ENCODE measurements at places on chromosomes 12 and 14.

DNA sequence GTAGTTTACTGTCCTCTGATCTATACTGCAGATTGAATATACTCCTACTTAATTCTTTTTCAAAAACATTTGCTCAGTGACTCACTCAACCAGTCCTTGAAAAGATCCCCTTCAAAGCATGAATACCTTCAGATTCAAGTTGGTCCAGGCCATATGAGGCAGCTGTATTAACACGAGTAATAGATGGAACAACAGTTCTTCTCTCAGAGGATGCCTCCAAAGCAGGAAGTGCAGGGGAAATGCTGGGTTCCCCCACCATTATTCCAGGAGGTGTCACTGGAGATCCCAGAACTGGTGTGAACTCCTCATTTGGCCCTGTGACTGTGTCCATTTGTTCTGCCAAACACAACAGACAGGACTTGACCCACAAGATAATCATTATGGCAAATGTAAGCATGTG is 20.6 kb downstream of the ARMH4 start:
- no peak for DNase-seq

DNA sequence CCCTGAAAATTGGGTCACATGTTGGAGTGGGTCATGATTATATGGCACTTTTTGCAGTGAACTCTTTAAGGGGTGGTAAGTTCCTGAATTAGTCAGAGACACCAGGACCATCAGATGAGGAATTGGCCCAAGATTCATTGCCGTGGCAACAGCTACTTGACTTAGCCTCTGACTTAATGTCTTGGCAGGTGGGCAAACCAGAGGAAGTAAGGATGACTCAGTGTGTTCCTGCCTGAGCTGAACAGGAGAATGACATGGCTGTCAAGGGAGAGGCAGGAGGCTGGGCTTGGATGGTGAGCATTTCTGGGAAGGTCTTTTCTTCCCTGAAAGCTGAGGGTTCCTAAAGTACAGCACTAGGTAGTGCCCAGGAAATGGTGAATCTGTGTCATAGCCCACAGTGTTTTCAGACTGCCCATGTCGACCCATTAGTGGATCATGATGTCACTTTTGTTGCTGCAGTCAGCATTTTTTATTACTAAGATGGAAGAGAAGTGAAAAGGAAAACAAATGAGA is 170.1 kb upstream of the PWP1 start:
- DNase-seq = no peak

DNA sequence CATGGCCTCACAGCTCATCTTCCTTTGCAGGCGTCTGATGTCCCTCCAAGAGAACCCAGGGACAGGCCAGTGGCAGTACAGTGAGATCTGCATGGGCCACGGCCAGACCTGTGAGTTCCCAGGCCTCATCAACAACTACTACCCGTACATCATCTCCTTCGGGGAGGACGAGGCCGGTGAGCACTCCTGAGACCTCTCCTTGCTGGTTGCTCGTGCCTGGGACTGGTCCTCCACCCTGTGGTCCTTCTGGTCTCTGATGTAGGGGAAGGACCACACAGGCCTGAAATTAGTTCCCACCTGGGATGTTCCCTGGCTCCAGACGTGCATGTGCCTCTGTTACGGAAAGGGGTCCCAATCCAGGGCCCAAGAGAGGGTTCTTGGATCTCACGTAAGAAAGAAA is 17.9 kb downstream of the HHIPL1 start:
- DNase-seq = no peak

DNA sequence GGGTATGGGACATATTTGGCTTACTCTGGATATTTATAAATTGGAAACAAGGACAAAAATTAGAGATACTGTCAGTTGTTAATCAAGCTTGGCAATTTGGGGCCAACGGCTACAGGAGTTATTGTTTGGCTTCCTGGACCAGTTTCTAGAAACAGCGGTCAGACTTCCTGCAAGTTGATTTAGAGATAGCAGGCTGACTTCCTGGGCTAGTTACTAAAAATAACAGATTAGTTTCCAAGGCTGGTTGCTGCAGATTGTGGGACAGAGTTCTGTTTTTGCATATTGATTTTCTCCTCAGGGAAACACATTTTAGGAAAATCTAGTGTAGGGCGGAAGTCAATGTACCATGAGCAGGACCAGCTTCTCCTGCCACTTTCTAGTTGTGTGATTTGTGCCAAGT is 144.0 kb upstream of the TMPO start:
- DNase-seq = no peak

GRCh38 chr12:119431151-119431550 is 96.6 kb downstream of the CCDC60 start:
- no peak for DNase-seq

DNA sequence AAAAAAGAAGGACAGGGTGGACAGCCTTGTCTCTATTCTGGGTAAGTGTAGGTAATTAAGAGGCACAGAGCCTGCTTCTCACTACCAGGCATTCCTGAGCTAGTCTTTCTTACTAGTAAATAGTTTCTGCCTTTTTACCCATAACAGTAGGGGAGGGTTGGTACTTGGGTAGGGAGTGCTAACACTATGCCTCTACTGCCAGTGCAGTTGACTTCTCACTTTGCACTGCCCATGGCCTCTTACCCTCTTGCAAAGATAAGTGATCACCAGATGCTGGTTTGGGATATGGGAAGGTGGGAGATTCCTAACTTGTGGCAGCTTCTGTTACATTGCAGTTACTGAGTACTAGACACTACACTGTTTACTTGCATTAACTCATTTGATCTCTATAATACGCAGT is 11.6 kb downstream of the AHSA1 start:
- no peak for DNase-seq

- DNase-seq = no peak
These were observed 8.0 kb downstream of the DTX1 start for GRCh38 chr12:113064395-113065125.

DNA sequence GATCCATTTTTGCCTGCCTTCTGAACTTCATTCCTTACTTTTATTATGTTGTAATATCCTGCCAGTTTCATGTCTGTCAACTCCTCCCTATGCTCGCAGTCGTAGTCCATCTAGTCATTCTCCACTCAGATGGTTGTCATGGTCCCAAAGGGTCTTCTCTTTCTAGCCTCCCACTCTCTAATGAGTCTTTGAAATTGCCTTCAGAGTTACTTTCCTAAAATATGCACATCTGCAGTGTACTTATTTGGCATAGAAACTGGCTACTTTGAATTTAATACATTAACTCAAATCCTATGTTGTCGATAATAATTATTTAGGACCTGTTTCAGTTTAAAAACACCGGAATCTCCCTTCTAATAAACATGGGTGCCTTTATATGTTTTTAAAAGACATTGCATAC is 101.0 kb downstream of the PDE3A start:
- no peak for DNase-seq

- DNase-seq = no peak
These were observed 26.2 kb upstream of the GNG2 start for GRCh38 chr14:51834240-51834639.

GRCh38 chr12:39771456-39771855 is 151.9 kb upstream of the ABCD2 start:
- no peak for DNase-seq

DNA sequence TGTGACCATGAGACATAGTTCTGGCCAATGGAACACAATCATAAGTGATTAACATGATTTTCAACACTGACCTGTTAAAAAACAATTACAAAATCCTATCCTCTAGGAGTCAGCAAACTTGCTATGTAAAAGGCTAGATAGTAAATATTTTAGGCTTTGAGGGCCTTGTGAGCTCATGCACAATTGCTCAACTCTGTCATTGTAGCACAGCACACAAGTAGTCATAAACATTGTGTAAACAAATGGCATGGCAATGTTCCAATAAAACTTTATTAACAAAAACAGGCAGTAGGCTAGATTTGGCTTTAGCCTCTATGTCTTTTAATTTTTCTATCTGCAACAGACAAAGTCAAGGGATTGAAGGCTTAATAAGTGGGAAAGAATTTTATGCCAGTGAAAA is 350.7 kb downstream of the C12orf50 start:
- DNase-seq = no peak

DNA sequence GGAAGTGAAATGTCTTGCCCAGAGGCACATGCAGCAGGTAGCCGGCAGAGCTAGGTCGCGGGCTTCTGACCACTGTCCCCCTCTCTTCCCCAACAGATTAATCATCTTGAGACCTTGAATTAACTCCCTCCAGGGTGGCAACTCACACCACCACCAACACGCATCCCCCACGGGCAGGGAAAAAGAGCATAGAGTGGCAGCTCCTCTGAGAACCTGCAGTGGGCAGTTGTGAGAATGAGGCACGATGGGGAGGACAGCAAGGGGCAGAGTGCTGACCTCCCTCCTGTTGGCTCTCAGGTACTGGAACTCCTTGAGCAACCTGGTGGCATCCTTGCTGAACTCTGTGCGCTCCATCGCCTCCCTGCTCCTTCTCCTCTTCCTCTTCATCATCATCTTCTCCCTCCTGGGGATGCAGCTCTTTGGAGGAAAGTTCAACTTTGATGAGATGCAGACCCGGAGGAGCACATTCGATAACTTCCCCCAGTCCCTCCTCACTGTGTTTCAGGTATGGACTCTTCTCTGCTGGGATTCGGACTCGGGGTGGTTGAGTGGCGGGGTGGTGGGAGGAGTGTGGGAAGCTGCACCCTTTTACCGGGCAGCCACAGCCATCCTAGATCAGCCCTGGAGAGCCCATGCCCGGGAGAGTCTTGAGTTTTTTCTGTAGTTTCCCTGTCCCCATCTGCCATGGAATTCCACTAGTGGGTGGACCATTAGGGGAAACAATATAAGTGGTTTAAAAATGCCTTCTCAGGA is 213.3 kb upstream of the FKBP4 start:
- no peak for DNase-seq

GRCh38 chr12:71890475-71890874 is 48.2 kb upstream of the TPH2 start:
- no peak for DNase-seq

GRCh38 chr14:32087907-32088306 is 10.8 kb downstream of the ARHGAP5 start:
- DNase-seq = no peak

GRCh38 chr14:73233564-73233963 is 3.7 kb upstream of the PAPLN start:
- DNase-seq = no peak

DNA sequence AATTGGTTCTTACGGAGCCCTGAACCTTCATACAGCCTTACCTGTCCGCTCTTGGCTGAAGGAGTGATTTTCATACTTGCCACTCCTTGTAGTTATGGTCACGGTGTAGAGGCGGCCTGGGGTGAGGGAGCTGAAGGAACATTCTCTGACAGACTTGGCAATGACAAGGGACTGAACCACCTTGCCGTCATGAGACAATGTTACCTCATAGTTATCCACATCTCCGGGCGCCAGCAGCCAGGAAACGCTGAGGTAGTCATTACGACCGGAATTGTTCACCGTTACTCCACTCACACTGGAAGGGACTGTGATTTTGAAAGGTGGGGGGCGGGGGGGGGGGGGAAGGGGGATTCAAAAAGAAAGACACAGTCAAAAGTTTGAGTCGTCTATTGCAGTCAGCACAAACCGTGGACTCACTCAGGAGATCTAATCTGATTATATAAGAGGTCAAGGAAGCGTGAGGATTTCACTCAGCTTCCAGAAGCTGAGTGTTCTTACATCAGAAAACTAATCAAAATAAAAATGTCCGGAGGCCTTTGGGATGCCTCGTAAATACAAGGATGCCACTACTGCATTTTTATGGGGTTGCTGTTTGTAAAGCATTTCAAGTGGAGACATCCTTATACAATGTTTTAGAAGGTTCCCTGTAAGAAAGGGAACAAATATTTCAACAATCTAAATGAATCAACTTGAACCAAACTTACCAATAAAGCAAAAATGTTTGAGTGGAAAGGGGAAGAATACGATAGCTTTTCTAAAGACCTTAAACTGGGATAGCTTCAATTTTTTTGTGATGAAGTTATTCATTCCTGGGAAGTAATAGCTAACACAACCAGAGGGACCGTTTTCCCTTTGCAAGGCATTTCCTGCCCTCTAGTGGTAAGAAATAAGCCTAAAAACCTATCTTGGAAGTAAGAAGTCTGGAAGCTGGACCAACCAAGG is 60.6 kb downstream of the PTPRB start:
- DNase-seq = peak; percentile 27

GRCh38 chr14:23379366-23380196 is 2.7 kb downstream of the CMTM5 start:
- peak; percentile 77 for DNase-seq

DNA sequence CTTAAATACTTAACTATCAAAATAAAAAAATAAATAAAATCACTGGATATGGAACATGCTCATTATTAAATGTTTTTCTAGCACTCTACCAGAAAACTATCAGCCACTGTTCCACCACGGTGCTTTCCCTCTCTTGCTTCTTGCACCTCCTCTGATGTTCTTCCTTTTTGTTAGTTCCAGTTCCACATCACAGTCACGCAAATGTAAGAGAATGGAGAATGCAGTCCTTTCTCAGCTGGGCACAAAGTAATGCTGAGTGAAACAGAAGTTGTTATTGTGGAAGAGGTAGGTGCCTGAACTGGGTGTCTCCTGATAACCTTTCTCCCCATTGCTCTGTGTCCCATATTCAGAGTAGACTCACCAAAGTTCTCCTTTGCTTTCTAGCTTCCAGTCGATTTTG is 1116.9 kb upstream of the TMEM132C start:
- DNase-seq = no peak

GRCh38 chr12:95117178-95117599 is 43.8 kb upstream of the NR2C1 start:
- DNase-seq = peak; percentile 68

GRCh38 chr12:67740711-67741110 is 92.2 kb downstream of the DYRK2 start:
- no peak for DNase-seq

DNA sequence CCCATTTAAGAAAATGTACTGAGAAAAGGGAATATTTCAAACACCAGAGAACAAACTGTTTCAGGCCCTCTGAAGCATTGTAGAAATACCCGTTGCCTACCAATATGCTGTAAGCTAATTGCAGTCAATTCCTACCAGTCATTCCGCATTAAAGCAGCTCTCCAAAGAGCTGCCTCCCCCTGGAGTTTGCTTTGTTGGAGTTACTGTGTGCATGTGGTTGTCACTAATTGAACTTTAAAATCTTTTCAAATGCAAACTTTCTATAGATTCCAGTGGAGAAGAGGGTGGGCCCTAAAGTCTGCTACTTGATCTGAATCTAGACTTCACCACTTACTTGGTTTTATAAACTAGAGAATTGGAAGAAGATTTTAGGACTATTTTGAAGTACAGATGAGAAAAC is 112.7 kb downstream of the PLXNC1 start:
- DNase-seq = no peak

- no peak for DNase-seq
These were observed 38.6 kb upstream of the FBRSL1 start for GRCh38 chr12:132451172-132451835.

DNA sequence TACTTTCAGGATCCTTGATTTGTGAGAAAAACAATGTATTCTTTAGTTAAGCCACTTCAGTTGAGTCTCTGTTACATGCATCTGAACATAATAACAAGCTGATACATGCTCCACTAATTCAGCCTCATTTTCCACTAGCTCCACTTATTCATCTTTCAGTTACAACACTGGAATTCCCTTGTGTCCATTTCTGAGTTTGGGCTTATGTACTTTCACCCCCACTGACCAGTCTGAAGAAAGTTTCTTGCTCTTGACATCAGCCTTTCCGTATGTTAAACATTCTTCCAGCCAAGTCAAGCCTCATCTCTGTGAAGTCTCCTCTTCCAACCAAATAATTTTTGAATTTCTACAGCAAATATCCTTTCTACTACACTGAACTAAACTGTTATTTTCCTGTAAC is 592.5 kb upstream of the NOVA1 start:
- DNase-seq = no peak

Data from germinal center (tissue), 1 donor.